Hepatic stellate cell (primary cell): ENCODE measurements at places on chromosomes 13 and 19.
A peak's percentile ranks its signal among the peaks of the same experiment; 100 is the strongest.

- no peak for DNase-seq
These were observed 108.5 kb downstream of the RGCC start for GRCh38 chr13:41565846-41566245.

DNA sequence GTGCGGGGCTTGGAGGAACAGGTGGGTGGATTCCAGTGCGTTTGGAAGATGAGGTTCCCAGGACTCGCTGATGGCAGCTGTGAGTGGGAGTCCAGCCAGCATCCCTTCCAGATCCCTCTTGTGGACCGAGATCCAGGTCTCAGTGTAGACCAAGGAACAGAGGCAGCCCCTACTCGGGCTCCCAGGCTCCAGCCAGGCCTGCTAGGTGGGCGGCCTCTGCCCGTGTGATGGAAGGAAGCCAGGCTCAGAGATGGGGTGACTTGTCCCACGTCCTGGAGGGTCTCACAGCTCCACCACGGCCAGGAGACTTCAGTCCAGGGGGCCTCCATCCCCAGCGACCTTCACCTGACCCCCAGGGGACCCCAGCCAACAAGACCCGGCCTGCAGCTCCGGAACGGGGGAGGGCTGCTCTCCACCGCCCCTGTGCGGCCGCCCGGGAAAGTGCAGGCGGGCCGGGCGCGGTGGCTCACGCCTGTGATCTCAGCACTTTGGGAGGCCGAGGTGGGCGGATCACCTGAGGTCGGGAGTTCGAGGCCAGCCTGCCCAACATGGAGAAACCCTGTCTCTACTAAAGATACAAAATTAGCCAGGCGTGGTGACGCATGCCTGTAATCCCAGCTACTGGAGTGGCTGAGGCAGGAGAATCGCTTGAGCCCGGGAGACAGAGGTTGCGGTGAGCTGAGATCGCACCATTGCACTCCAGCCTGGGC lies 729 bp upstream of the MADCAM1 start:
- DNase-seq: no peak

DNA sequence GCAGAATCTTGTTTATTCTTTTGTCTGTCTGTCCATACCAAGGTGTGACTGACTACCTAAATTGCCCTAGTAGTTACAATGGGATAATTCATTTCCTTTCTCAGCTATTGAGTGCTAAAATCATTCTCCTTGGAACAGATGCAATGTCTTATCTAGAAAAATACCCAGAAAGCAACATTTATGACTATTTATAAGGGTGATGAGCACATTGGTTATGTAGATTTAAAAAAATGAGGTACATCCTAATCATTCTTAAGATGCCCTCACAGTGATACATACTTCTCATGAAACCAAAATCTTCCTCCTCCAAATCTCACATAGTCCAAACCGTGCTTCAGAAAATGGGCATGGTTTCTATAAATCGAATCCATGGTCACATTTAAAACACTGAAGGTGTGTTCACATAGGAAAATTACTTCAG lies 11.6 kb upstream of the UBE2L5 start:
- DNase-seq: peak; percentile 35

GRCh38 chr19:2035590-2035991 lies 15.5 kb downstream of the MKNK2 start:
- no peak for DNase-seq

DNA sequence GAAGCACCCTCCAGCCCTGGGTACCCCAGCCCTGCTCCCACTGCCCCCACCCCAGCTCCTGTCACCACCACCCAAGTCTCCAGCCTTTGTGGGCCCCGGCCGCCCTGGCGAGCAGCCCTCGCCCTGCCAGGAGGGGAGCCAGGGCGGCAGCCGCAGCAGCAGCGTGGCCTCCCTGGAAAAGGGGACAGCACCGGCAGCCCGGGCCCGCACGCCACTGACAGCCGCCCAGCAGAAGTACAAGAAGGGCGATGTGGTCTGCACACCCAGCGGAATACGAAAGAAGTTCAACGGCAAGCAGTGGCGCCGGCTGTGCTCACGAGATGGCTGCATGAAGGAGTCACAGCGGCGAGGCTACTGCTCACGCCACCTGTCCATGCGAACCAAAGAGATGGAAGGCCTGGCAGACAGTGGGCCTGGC lies 3.9 kb downstream of the CIC start:
- no peak for DNase-seq

DNA sequence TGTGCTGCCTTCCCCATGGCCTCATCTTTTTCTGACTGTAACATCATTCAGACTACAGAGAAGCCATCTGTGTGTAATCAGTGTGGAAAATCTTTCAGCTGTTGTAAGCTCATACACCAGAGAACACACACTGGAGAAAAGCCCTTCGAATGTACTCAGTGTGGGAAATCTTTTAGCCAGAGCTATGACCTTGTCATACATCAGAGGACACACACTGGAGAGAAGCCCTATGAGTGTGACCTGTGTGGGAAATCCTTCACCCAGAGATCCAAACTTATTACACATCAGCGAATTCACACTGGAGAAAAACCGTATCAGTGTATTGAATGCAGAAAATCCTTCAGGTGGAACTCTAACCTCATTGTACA lies 17.2 kb upstream of the ZNF8 start:
- DNase-seq: no peak

- no peak for DNase-seq
These were observed 30.6 kb downstream of the FGF9 start for GRCh38 chr13:21701460-21701859.

DNA sequence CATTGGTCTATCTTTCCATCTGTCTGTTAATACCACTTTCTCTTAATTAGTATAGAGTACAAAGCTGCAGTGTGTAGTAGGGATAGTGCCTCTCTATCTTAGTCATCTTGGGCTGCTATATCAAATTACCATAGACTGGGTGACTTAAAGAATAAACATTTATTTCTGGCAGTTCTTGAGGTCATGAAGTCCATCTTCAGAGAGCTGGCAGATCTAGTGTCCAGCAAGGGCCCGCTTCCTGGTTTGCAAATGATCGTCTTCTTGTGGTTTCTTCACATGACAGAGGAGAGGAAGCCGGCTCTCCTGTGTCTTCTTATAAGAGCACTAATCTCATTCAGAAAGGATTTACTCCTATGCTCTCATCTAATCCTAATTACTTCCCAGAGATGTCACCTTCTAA lies 6.1 kb downstream of the ZNF700 start:
- no peak for DNase-seq

GRCh38 chr19:4504891-4505569 lies 13.3 kb downstream of the PLIN4 start:
- no peak for DNase-seq

DNA sequence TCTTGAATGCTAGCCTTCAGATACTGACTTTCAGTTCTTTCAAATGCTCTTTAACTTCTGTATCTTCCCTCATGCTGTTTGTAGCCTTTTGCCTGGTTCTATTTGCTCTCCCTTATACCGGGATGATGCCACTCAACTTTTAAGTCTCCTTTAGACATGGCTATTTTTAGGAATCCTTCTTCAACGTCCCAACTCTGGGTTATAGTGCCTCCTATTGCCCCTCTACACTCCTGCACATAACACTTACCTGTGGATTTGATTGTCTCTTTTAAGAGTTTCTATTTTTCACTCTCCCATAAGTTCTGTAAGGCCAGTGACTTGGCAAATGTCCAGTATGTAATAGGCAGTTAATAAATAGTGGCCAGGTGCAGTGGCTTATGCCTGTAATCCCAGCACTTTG lies 343.0 kb downstream of the KLF5 start:
- DNase-seq: no peak

DNA sequence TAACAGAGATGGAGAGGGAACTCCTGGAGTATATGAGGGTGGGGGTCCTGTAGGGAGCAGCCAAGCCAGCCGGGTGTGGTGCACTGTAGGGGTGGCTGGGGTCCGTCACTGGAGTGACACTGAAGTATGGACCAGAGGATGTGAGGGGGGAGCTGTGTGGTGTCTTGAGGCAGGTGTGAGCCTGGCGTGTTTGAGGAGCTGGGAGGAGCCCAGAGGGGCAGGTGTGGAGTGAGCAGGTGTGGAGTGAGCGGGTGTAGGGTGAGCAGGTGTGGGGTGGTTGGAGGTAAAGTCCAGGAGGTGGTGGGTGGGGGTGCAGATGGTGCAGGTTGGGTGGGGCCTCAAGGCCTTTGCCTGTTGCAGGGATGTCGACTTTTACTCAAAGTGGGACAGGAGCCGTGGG lies 5.9 kb downstream of the B3GNT8 start:
- no peak for DNase-seq

- peak; percentile 32 for DNase-seq
These were observed 263.0 kb downstream of the KLF12 start for GRCh38 chr13:73870970-73871935.

- peak; percentile 55 for DNase-seq
These were observed 1.3 kb downstream of the TRIP10 start for GRCh38 chr19:6740589-6741343.

GRCh38 chr13:100128373-100128772 lies 39.5 kb downstream of the PCCA start:
- DNase-seq: no peak

DNA sequence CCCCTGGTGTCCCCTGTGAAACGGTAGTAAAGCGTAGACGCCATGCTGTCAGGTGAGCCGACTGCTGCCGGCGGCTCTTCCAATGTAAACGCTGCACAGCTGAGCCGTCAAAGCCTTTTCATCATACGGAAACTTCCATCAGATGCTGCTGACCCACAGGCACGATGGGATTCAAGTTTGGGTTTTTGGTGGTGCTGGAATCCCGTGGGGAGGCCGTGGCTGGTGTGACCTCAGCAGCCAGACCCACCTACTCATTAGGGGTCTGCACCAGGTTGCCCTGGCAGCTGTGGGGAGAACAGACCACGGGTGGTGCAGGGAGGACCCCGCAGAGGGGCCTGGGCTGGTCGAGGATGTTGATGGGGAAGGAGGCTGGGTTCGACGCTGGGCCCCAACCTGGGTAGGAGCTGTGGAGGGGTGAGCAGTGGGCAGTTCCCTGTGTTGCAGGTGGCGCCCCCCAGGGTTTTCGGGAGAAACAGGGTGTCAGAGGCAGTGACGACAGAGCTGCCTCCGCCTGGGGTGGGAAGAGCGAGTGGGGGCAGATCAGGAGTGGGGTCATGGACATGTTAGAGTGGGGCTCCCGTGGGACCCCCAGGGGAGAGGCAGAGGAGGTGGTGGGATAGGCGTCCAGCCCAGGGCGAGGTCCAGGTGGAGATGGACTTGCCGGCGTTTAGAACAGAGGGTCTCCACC lies 6.6 kb downstream of the GRIN3B start:
- DNase-seq: no peak

GRCh38 chr19:54390942-54391577 lies 24.2 kb upstream of the TTYH1 start:
- peak; percentile 42 for DNase-seq

- no peak for DNase-seq
These were observed 152.8 kb upstream of the IRS2 start for GRCh38 chr13:109939180-109939579.

- DNase-seq: no peak
These were observed 499.8 kb downstream of the LIG4 start for GRCh38 chr13:107715496-107715895.

DNA sequence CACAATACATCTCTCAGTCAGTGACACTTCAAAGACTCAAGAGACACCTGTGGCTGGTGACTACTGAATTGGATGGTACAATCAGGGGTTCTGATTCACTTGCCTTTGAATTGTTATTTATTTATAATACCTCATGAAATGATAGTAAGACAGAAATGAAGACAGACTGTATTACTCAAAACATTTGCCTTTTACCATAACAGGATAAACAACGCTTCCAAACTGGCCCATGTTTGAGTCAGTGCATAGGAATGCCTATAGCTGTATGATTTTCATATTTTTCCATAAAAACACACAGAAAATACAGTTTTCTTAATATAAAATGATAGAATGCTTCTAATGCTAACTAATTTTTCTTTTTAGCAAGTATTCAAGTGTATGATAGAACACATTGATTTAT lies 59.5 kb upstream of the FGF14 start:
- DNase-seq: no peak

GRCh38 chr19:22286151-22286810 lies at the start of gene ZNF729:
Gene ZNF729, plus strand, starts transcription at chr19:22286441. Its CDS starts 85 bp downstream, at chr19:22286526.
- no peak for DNase-seq

- DNase-seq: no peak
These were observed 2.5 kb downstream of the LIG4 start for GRCh38 chr13:108212886-108213285.

GRCh38 chr19:8501981-8502380 lies 459 bp downstream of the PRAM1 start:
- no peak for DNase-seq

GRCh38 chr13:27130223-27130978 lies 41.2 kb downstream of the USP12 start:
- no peak for DNase-seq

GRCh38 chr13:74973935-74974879 lies 507.8 kb downstream of the TBC1D4 start:
- DNase-seq: no peak

DNA sequence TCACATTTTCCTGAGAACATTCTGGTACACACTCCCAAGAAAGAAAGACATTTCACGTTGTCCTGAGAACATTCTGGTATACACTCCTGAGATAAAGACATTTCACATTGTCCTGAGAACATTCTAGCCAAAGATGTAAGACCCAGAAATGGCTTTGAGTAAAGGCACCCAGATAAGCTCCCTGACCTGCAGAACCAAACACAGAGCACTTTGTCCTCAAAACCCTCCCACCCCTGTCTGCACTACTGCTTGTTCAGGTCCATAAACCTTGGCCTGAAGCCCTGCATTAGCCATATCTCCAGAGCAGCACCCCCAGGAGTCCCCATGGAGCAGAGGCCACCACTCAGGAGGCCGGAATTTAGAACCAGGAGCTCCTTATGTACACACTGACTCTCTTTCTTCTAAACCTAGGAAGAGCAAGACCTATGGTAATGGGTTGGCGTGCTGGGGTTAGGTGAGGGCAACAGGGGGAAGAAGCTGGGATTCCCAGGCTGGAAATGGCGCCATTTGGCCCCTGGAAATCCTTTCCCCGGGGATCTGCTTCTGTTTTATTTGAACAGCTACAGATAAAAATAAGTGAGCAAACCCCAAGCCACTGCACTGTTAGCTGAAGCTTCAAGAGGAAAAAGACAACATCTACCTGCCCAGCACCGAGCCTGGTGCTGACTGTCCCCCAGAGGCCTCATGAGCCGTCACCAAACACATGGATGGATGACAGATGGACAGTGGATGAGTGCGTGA lies 13.7 kb downstream of the GAS6 start:
- DNase-seq: no peak

DNA sequence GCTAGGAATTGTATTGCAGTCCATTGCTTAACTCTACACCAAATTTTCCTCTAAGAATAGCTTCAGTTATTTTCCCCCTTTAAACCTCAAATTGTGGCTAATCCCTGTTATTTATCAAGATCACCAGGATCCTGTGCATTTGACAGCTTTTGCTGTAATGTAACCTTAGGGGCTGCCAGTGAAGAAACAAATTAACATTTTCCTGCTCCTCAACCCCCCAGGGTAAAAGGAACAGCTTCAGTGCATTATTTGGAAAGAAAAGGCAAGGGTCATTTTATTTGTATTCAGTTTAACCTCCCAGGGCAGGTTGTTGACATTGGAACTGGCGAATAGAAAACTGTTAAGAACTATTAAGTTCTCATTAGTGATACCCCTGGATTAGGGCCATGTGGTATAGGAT lies 57.0 kb downstream of the PCDH20 start:
- no peak for DNase-seq

DNA sequence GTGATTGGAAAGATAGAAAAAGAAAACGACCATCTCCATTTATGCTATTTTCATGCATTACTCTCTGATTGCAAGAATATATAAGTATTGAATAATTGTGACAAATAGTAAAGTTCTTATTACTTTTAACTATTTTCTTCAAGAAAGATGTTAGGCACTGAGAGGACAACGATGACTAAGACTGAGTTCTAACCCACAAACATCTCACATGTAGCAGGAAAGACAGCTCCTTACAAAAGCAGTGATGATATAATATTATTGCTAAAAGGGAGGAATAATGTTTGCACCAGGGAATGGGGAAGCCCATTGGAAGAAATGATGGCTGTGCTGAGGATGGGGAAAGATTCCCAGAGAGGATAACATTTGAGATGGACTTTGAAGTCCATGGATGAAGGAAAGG lies 22.6 kb downstream of the RXFP2 start:
- no peak for DNase-seq
